Kidney capillary endothelial cell (primary cell): ENCODE measurements at places on chromosomes 7 and 10.
A peak's percentile ranks its signal among the peaks of the same experiment; 100 is the strongest.

DNA sequence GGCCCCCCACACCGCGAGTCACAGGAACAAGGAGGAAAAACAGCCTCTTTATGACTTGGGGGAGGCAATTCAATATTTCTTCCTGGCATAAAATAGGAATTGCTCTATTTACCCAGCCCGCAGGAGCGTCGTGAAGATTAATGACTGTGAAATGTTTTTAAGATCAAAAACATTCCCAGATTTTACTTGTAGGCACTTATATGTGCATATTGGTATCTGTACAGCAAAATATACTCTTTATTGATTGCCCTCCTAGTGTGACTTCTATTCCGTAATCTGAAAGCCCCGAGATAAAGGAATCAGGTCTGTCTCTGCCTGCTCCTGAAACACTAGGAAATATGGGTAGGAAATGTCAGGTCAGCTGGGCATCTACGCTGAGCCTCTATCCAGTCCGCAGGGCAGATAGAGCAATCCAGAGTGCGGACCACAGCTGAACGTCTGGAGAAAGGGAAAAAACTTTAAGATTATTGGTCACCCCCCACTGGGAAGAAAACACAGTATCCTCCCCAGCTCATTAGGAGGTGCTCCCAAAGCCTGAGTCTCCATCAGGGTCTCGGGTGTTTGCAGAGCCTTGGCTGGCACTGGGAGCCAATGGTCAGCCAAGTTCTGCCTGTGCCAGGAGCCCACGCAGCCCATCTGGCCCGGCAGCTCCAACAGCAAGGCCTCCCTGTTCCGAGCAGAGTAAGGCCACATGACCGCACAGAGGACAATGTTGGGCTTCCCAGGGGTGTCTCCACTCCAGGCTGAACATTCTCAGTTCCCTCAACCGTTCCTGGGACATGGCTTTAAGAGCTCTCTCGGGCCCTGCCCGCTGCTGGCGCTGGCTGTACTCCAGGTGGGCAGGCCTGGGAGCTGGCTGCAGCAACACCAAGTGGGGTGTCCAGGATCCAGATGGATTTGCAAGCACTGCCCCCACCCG is 7.7 kb downstream of the CTBP2 start:
- DNase-seq, result no peak

- no peak for DNase-seq
These were observed 96.8 kb downstream of the RAB18 start for GRCh38 chr10:27600930-27601329.

DNA sequence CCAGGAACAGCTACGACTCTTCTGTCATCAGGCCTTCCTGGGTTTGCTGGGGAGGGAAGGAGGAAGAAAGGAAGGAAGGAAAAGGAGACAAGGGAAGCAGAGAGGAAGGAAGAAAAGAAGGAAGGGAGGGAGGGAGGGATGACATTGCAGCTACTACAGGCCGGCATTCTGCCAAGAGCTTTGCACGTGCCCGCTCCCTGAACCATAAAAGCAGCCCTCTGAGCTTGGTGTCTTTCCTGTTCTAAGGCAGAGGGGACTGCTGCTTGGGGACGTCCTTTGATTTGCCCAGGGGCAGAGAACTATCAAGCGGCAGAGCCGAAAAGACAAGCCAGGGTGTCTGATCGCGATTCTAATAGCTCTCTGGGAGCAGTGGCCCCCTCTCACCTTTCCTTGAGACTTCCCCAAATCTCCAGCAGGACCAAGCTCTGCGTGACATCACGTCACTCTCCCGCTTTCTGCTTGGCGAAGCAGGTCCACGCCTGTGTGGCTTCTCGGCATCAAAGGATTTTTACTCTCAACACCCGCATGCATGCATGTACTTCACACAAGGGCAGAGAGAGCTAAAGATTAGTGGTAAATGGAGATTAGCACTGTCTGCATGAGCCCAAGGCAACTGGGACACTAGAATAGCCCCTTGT is 167.8 kb upstream of the AUTS2 start:
- no peak for DNase-seq

GRCh38 chr7:100452513-100452912 is 11.5 kb downstream of the SPACDR start:
- DNase-seq, result no peak

GRCh38 chr10:98414578-98414931 is 427 bp downstream of the PYROXD2 start:
- no peak for DNase-seq

DNA sequence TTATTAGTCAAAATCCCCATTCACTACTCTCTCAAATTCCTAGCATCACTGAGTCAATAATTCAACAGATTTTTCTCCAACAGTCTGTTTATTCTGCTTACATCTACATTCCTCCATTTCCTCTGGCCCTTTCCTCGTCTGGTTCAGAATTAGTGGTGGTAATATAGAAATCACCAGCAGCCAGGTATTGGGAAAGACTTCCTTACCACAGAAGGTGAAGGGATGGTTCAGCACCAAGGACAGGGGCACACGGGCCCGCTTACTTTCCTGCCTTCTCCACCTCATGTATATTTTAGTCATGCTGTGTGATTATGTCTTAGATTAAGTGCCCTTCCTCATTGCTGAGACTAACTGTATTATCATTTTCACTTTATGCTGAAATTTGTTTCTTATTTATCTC is 70.4 kb upstream of the APBB1IP start:
- no peak for DNase-seq

- no peak for DNase-seq
These were observed 121.5 kb downstream of the VIPR2 start for GRCh38 chr7:159023206-159023605.

DNA sequence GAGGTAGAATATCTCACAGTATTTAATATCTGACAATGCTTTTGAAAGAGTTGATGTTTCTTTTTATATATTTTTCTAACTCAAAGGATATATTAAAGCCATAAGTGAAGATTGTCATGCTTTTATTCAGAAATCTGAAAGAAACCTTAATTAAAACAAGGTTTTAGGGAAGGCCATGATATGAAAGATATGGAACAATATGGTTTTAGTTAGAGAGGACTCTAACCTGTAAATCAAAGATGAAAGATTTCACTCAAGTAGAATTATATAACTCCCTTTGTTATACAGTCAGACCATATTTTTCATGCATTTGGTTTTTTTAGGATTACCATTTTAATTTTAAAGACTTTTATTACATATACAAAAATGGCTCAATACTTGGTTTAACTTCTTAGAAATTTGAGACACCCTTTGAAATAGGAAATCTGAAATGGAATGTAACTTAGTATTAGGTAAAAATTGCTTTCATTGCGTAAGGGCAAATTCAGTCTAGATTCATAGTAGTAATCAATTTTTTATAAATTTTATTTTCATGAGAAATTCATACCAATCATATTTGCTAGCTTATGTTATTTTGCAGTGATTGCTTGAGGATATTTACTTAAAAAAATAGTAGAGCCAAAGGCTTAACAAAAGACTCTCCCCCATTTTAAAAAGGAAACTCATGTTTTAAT is 119.8 kb downstream of the TWIST1 start:
- no peak for DNase-seq

DNA sequence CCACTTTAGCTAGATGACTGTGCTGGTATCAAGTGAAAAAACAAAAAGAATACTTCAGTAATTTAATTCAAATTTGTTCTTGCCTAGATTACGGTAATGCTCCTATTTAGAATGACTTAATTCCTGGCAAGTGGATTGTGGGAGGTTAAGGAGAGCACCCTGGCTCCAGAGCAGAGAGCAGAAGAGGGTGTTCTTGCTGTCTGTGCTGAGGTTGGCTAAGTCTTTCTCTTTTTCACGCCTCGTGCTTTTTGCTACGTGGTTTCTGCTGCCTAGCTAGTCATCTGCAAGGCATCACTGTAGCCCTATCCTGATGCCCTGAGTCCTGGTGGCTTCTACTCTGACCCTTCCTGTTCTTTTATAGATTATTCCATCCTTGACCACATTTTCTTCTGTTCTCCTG is 101.4 kb downstream of the INSYN2A start:
- no peak for DNase-seq

DNA sequence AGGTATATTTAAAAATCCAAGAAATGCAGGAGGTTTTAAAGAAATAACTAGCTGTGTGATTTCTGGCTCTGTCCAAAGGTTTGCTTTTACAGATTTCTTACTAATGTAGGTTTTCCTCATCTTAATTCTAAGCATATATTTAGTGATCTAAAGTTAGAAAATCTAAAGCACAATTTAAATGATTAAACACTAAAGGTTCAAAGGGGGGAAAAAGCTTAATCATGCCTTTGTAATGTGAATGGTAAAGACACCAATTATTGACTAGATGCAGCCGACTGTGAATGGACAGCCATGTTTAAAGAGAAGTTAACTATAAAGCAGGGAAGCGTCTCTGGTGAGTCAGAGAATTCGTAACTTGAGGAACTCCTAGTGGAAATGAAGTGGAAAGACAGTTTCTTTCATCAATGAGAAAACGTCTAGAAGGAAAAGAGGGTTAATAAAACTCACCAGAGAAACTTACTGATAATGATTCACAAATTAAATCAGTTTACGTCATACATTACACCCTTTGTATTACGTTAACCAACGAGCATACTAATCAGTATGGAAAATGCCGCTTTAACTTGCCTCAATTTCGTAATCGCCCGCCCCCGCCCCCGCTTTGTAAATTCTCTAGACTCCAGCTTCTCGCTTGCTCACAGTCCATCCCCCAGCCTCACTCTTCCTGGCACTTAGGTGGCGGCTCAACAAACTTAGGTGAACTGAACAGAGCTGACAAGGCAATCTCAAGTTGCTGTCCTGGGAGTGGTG is 1.1 kb upstream of the HBP1 start:
- peak; percentile 93 for DNase-seq

- DNase-seq, result no peak
These were observed 131.2 kb downstream of the PRKAG2 start for GRCh38 chr7:151745706-151746105.

DNA sequence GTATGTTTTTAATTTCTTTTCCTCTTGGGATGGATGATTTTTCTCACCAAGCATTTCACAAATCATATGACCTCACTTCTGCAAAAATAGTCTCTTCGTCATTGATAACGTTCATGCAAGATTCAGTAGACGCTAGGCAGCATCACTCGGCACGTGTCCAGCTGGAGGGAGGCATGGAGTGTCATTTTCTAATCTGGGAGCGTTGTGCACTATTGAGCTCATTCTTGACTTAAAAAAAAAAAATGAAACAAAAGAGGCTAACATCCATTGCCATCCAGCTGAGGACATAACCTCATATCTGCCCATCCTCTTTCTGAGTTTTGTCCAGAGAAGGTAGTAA is 56.2 kb downstream of the COL17A1 start:
- no peak for DNase-seq

DNA sequence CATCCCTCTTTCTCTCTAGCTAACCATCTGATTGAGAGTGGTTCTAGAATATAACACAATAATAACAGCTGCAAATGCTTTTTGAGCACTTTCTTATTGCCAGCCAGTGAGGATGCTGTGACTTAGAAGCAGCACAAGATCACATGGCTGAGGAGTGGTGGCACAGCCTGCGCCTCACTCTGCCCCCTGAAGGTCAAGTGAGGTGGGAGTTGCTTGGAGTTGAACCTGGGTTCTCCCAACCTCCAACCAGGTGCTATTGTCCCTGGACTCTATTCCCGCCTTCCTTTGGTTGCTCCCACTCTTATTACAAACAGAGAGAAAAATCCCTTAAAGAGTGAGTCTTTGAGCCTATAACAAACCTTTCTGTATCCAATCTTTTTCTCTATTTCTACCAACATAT is 280.3 kb upstream of the PODXL start:
- DNase-seq, result no peak

DNA sequence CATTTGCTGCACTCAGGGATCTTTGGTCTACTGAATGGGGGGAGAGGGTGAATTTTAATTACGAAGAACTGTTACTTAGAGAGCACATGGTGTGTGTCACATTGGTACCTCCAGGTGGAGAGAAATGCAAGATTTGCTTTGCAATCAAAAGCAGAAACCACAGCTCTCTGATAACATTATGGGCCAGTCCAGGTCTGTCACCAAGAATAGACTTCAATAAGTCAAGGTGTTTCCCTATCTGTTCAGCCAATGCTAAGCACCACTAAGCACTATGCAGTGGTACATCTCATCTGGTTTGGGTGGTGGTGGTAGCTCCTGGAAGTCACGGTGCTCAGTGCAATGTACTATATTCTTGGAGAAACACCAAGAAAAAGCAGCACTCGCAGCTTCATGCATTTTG is 119.6 kb upstream of the AFAP1L2 start:
- no peak for DNase-seq

DNA sequence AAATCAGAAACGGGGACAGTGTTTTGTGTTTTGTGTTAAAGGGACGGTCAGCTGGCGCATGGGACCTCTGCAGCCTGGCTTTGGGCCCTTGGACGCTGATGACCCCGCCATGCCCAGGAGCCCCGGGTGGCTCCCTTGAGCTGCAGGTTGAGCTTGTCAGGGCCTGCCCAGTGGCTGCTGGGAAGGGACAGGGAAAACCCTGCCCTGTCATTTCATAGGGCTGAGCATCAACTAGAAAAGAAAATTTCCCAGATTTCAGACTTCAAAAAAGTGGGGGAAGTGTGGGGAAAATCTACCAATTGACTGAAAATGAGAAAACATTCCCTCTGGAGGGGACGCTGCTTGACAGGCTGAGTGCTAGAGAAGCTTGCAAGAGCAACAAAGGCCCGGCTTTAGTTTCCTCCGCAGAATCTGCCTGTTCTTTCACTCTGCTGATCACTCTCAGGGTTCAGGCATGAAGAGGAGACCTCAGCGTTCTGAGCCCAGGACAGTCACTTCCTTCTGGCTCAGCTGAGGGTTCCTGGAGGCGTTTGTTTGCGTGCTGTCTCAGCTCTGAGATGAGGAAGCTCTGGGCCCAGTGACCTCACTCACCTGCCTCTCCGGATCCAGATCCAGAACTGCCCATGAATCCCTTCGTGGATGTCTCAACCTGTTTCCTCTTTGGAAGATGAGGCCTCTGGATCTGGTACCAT is 18.6 kb upstream of the DNAJB6 start:
- peak; percentile 89 for DNase-seq

GRCh38 chr10:132575320-132576201 is 38.0 kb downstream of the INPP5A start:
- DNase-seq, result no peak

- DNase-seq, result no peak
These were observed 42.5 kb upstream of the SLIT1 start for GRCh38 chr10:97228130-97228774.

DNA sequence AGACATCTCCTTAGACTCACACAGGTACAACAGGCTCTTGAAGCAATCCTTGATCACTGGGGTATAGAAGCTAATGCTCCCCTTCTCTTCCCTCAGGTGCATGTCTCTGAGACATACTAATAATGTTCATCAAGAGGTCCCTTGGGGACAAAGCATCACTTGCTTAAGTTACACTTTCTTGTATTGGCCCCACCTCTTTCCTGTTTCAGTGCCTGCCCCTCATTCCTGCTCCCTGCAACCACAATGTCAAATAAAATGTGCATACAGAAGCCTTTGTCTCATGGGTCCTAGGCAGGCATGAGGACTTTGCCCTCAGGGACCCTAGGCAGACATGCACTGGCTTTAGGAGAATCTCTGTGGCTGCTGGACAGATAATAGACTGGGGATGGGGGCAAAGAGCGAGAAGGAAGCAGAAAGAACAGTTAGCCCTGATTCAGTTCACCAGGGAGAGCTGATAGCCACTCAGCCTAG is 175.0 kb upstream of the NPY start:
- DNase-seq, result no peak

GRCh38 chr10:72009051-72009424 is 44.8 kb downstream of the CHST3 start:
- DNase-seq, result peak; percentile 12

- no peak for DNase-seq
These were observed 77.2 kb downstream of the CDH23 start for GRCh38 chr10:71473671-71474599.
